ENCODE measurements at places on chromosomes 5 and 9.
A peak's percentile ranks its signal among the peaks of the same experiment; 100 is the strongest.

DNA sequence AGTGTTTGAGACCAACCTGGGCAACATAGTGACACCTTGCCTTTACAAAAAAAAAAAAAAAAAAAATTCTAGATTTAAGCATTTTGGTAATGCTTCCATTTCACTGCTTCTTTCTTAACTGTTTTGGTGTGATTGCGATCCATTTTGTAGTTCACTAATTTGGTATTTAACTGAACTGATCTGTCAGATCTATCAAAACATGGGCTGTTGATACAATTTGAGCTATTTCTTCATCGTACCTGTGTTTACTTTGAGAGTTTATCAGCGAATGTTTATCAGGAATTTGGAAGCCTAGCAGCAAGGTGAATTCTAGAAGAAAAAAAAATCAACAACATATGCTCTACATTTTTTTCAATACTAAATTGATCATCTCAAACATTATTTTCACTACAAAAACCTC is 864.9 kb upstream of the WWC1 start:
- no peak for DNase-seq

DNA sequence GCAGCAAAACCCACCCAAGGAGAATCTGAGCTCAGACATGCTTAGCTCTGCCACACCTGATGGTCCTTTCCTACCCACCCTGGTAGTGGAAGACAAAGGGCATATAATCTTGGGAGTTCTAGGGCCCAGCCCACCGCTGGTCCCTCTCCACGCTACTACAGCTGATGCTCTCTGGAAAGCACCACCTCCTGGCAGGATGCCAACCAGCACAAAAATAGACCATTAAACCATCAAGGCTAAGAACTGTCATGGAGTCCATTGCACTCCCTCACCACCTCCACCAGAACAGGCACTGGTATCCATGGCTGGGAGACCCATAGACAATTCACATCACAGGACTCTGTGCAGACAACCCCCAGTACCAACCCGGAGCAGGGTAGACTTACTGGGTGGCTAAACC is 111.0 kb upstream of the IL7R start:
- DNase-seq = no peak

- no peak for DNase-seq
These were observed 1.8 kb upstream of the LHX3 start for GRCh38 chr9:136206602-136207275.

DNA sequence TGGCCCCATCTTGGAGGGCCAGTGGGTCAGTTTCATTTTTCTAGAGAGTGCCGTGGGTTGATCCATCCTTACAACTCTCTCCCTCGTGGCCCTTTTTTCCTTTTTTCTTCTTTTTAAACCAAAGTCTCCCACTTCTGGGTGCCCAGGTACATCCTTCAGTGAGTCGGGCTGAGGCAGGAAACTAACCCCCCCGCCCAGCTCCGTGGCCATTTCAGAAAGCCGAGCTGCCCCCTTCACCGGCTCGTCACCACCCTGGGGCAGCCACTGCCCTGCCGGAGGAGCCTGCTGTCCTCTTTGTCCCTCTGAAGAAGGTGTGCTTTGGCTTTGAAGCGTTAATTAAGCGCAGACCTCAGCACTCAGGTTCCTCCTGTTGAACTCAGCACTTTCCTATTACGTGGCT is 5.2 kb downstream of the CFAP77 start:
- no peak for DNase-seq

GRCh38 chr5:135308245-135308644 is 90.8 kb downstream of the MACROH2A1 start:
- DNase-seq = peak; percentile 24

GRCh38 chr5:126248611-126249010 is 174.6 kb upstream of the GRAMD2B start:
- DNase-seq = no peak

DNA sequence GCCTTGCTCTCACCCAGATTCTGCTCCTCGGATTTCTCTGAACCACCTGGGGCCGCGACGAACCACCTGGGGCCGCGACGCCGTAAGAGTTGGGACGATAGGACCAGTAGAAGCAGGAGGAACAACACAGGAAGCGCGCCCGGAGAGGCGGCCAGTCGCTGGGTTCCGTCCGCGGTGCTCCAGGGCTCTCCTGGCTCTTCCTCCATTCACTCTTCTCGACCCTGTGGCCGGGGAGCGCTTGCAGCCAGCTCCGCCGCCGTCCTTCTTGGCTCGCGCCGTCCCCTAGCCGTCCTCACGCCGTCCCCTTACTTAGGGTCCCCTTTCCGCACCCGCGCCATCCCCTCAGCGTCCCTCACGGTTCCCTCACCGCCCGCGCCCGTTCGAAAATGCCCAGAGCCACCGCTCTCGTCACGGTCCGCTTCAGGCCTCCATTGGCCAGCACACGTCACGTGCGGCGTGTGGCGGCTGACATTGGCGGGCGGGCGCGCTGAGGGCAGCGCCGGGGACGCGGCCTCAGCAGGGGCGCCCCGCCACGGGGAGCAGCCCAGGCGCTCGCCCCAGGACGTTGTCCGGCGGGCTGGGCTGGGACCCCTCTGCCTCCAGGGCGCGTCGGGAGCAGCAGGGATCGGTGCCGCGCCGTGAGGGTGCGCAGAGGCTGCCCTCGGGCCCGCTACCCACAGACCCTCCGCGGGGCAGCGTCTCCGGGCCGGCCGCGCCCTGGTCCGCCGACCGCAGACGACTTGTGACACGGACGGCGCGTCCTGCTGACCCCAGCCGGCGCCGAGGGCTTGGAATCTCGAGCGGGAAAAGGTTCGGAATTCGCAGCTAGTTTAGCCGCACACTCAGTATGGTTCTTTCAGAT is 53.7 kb upstream of the PTPDC1 start:
- DNase-seq = peak; percentile 94

- DNase-seq = no peak
These were observed 404.3 kb downstream of the RAB3C start for GRCh38 chr5:58987193-58987592.

DNA sequence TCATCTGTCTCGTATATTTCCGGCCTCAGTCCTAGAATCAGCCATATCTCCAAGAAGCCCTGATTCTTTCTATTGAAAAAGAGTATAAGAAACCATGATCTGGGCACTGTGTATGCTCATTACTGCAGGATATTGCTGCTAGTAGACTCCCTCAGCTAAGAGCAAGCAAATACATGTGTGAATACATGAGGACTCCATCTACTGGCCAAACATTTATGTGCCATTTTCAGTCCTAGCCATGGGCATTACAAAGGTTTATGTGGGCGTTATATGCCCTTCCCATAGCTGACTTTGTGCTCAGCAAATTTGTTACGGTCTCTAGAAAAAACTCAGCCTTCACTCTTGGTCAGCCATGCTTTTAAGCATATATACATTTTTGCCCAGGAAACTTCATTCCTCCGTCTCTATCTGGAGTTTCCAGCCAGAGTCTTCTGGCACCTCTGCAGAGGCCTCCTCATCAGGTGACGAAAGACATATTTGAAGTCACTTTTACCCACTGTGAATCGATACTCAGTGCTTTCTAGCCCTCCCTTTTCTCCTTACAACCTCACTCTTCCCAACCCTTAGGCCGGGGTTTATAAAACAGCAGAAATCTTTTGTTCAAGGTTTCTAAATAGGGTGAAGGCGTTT is 1495.6 kb upstream of the CDH6 start:
- DNase-seq = no peak

- peak; percentile 73 for DNase-seq
These were observed at the start of gene TLR4 for GRCh38 chr9:117704024-117704575. TSS of gene TLR4 (plus strand) at chr9:117704403. CDS start at chr9:117704473, 70 bp downstream.

DNA sequence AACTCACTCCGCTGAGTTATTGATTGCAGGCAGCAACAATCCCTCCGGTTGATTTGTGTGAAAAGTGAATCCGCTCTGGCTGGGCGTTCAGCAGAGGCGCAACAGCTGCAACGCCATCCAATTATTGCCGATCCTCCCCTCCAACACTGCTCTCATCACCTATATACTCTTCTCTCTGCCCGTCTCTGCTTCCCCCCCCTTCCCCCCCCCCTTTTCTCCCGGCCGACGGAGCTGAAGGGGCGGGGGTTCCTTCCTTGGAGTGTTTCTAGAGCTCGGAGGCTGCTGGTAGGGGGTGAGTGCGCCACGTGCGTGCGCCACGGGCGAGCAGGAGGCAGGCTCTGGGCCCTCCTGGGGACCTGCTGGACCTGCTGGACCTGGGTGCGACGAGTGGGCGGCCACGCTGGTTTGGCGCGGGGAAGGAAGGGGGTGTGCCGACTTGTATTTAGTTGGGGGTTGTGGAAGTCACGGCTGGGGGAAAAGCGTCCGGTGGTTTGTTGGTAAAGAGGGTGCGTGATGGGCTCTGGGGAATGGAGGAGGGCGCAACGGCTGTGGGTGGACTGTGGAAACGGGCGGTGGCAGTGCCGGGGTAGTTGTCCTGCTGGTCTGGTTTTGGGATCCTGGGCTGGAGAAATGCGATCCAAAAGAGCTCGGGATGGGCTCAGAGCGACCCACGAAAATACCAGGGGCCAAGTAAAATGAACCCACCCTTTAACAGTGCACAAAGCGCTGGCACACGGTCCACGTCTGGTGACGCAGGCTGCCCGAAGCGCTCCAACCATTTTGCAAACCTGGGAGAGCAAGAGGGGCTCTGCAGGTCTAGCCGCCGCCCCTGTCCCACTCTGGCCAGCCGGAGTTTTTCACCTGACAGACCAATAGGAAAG is 6.4 kb upstream of the MEF2C start:
- DNase-seq = peak; percentile 24

GRCh38 chr5:121429761-121430160 is 421.9 kb upstream of the FTMT start:
- DNase-seq = no peak

- DNase-seq = no peak
These were observed 601.3 kb downstream of the PSAT1 start for GRCh38 chr9:78898234-78898633.

GRCh38 chr5:9553561-9553960 is 7.7 kb upstream of the SEMA5A start:
- DNase-seq = no peak

- DNase-seq = no peak
These were observed 5.0 kb upstream of the RASGRF2 start for GRCh38 chr5:80955082-80955590.

GRCh38 chr9:93600504-93600903 is 24.1 kb downstream of the PHF2 start:
- no peak for DNase-seq

GRCh38 chr5:167587772-167588437 is 703.5 kb upstream of the WWC1 start:
- DNase-seq = peak; percentile 51

GRCh38 chr9:92378865-92379560 is 25.4 kb downstream of the OGN start:
- DNase-seq = peak; percentile 46

GRCh38 chr9:84235511-84235910 is 105.0 kb downstream of the SLC28A3 start:
- no peak for DNase-seq

- no peak for DNase-seq
These were observed 1.5 kb downstream of the RASGRF2 start for GRCh38 chr5:80961376-80962281.

DNA sequence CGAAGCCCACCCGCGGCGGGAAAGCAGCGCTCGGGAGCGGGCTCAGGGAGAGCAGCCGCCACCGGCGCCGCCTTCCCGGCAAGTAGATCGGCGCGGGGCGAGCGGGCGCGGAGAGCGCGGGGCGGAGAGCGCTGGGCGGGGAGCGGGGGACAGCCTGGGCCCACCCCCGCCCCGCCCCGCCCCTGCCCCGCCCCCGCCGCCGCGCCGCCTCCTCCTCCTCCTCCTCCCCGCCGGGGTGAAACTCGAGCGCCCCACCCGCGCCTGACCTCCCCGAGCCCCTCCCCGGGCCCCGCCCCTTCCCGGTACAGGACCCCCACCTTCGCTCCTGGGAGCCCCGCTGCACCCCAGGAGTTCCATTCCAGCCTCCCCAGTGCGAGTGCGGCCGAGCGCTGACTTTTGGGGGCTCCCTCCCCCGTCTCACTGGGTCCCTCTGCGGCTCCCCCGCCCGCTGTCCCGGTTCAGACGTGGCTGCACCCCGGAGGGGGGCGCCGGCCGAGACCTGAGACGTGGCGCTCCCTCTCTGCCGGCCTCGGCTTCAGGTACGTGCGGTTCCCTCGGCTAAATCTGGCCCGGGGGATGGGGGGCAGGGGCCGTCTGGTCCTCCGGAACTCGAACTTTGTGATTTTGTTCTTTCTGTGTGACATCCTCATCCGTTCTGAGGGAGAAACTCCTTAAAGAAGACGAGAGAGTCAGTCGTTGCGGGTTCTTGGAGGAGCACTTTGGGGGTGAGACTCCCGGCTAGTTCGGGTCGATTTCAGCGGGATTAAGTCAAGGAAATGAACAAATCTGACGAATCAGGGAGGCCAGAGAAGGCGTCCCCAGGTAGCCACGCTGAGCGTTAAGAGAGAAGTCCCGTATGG is at the start of gene SEMA5A:
SEMA5A (minus strand) TSS at position 84 of the 860 bp plus-strand sequence. CDS start 166,129 bp downstream, outside the sequence.
- DNase-seq = peak; percentile 78

DNA sequence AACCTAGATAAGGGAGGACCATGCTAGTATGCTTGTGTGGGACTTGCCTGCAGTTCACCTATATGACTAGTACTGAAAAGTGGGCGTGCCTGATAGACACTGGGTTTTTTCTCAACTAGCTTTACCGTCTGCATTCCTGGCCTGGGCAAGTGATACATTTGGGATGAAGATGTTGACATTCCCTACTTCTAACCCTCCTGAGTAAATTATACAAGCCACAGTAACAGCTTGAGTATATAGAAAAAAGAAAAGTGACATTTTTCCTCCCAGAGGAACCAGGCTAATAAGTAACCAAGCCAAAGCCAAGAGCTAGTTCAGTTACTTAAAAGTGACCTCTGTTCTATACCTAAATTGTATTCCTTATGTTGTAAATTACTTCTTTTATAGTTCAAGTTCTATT is 153.8 kb upstream of the CYLC2 start:
- no peak for DNase-seq

- no peak for DNase-seq
These were observed 16.4 kb downstream of the RETREG1 start for GRCh38 chr5:16600397-16600796.

DNA sequence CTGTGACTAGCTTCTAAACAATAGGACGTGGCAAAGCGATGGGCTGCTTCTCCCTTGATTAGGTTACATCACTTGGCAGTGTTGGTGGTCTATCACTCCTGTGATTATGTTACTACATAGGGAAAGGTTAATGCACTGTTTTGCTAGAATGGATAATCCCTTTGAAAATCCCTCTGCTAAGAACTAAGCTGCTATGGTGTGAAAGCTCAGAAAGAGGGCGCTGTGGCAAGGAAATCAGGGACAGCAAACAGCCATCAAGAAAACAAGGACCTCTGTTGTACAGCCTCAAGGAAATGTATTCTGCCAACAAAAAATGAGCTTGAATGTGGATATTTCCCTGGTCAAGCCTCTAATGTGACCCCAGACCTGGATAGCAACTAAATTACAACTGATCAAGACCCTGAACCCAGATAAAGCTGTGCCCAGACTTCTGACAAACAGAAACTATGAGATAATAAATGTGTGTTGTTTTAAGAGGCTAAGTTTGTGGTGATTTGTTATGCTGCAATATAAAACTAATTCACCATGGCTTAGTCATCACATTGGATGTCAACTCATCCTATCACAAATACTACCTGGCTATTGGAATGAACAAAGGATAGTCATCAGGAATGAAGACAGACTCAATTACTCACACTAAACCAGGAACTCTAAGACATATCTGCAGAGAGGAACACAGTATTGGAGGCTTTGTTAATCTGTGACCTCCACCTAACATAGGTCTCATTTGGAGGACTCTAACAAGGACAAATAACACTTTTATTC is 1215.9 kb downstream of the EFNA5 start:
- no peak for DNase-seq
